ENCODE measurements at places on chromosomes 1 and 21. TPM values are rescaled to one million over a fixed set of nuclear protein-coding genes. Genes with fewer than 3 reads are reported as not detected.

DNA sequence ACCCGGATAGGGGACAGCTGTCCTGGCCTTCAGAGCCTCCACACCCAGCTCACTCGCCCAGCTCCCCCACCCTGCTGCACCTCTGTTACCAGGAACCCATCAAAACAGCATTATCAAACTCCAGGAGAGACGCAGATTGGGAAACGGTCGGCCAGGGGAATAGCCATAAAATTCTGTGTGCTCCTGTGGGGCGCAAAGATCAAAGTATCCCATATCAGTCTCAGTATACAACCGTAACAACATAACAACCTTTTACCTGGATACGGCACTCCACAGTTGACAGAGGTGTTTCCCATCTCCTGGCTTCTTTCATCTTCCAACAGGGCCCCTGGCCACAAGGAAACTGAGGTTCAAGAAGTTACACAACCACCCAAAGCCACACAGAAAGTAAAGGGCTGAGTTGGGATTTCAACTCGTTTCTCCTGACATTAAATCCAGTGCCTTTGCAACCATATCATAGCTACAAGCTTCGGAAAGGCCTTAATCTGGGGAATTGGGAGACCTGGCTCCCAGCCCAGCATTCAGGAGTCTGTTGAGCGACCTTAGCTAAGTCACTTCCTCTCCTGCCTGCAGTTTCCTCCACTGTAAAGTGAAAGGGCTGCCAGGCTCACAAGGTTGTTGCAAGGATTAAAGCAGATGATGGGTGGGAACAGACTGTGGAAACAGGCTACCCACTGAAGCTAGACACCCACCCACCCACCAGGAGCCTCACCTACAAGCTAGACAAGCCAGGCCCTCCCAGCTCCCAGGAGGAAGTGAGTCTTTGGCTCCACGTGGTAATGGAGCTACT lies 8.1 kb upstream of the EPHB2 start:
- DNase-seq: no peak
- peaks cover 4% of the 10 kb centered on the region for H3K27me3 ChIP-seq
- no peak overlapping the region for H3K4me3 ChIP-seq
- no peaks in the 10 kb centered on the region for H3K4me1 ChIP-seq
- no peaks in the 10 kb centered on the region for H3K36me3 ChIP-seq
- H3K27ac ChIP-seq: no peak overlapping the region

EGLN1 gene
- total RNA-seq: 17.1 TPM

DNA sequence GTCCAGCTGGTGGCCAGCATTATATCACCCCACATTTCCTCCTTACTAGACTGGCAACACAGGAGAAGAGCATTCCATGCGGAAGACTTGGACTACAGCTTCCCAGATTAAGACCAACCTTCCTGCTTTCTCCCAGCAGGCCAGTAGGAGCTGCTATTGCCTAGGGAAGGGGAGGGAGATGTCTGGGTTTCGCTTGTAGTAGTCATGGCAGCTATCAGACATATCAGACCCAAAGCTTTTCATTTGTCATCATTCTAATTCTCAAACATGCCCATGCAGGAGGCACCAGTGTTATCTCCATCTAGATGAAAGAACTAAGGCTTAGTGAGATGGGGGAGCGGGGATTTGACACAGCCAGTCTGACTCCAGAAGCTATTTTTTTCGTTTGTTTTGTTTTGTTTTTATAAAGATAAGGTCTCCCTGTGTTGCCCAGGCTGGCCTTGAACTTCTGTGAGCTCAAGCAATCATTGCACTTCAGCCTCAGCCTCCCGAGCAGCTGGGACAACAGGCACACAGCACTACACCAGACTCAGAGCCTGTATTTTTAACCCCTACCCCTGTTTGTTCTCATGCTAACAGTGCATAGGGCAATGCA lies 4.5 kb downstream of the PLA2G2A start:
- DNase-seq: no peak
- H3K27ac ChIP-seq: no peak overlapping the region
- H3K27me3 ChIP-seq: peaks cover 14% of the 10 kb centered on the region
- H3K36me3 ChIP-seq: no peaks in the 10 kb centered on the region

GRIK1 gene
- total RNA-seq: not detected

GRCh38 chr1:201876148-201876818 lies 12.4 kb upstream of the SHISA4 start:
- no peak for DNase-seq
- H3K36me3 ChIP-seq: peaks cover 52% of the 10 kb centered on the region
- H3K4me1 ChIP-seq: no peaks in the 10 kb centered on the region
- H3K27me3 ChIP-seq: no peaks in the 10 kb centered on the region
